ENCODE measurements at places on chromosomes 2 and 18. TPM values are rescaled to one million over a fixed set of nuclear protein-coding genes. Genes with fewer than 3 reads are reported as not detected.

DNA sequence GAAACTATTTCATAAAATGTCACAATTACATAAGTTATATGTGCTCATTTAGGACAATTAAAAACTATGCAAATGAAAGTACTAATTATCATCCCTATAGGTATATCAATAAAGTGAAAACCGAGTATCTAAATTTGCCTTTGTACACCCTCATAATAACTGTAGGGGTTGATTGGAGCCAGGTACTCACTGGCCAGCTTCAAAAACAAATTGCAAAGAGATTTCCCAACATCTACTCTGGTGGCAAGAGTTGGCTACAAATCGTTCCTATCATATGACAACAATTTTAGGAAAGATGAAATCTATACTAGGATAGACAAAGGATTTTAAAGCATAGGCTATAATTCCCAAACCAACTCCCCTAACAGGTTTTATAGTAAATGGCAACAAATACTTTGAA lies 556.4 kb downstream of the LRRTM4 start:
- no peak overlapping the region for H3K4me3 ChIP-seq
- H3K36me3 ChIP-seq = no peaks in the 10 kb centered on the region
- no peak overlapping the region for H3K27ac ChIP-seq
- DNase-seq = no peak

- H3K36me3 ChIP-seq = no peaks in the 10 kb centered on the region
- no peak for DNase-seq
- H3K27me3 ChIP-seq = no peaks in the 10 kb centered on the region
- H3K4me3 ChIP-seq = no peak overlapping the region
- peaks cover 5% of the 10 kb centered on the region for H3K4me1 ChIP-seq
- H3K27ac ChIP-seq = no peak overlapping the region
These were observed 174.3 kb downstream of the IKZF2 start for GRCh38 chr2:212977152-212977551.

DNA sequence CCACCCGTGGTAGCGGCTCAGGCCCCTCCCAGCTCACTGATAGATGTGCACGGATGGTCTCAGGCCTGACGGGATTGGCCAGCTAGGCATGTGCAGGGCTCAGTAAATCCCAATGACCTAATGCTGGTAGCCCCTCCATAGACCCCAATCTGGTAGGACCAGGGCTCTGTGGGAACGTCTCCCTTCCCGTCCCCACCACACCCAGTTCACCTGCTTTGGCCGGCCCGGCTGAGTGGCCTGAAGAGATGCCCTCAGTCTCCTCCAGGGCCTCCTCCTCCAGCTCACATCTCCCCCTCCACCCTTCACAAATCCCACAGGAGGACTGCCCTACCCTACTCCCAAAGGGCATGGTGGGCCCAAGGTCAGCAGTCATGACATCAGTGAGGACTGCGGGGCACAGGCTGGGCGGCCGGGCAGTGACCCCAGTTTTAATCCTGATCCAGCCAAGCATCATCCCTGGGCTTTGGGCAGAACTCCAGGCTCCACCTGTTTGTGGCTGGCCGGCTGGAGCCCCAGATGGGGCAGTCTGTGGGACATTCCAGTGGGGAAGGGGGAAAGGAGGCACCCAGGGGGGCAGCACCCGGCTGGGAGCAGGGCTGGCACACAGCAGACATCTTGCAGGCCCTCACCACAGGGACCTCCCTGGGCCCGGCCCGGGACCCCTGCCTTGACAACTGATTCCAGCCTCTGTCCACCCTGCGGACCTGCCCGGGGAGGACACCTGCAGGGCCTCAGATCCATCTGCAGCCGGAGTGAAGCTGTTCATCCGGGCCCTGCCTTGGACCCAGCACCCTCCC lies 2.3 kb downstream of the KIF1A start:
- no peak overlapping the region for H3K27ac ChIP-seq
- H3K36me3 ChIP-seq = peaks cover 7% of the 10 kb centered on the region
- peaks cover 9% of the 10 kb centered on the region for H3K4me1 ChIP-seq
- DNase-seq = no peak
- peaks cover 39% of the 10 kb centered on the region for H3K27me3 ChIP-seq

- no peak overlapping the region for H3K4me3 ChIP-seq
- peaks cover 25% of the 10 kb centered on the region for H3K27me3 ChIP-seq
- no peak overlapping the region for H3K27ac ChIP-seq
These were observed 84.0 kb upstream of the ITPRID2 start for GRCh38 chr2:181807526-181807925.

Gene ACMSD
- total RNA-seq = not detected
